B cell (primary cell): ENCODE measurements at places on chromosomes 3 and 15.
A peak's percentile ranks its signal among the peaks of the same experiment; 100 is the strongest.

- DNase-seq: no peak
Observed at GRCh38 chr3:5618170-5618569, 430.7 kb downstream of the EDEM1 start.

DNA sequence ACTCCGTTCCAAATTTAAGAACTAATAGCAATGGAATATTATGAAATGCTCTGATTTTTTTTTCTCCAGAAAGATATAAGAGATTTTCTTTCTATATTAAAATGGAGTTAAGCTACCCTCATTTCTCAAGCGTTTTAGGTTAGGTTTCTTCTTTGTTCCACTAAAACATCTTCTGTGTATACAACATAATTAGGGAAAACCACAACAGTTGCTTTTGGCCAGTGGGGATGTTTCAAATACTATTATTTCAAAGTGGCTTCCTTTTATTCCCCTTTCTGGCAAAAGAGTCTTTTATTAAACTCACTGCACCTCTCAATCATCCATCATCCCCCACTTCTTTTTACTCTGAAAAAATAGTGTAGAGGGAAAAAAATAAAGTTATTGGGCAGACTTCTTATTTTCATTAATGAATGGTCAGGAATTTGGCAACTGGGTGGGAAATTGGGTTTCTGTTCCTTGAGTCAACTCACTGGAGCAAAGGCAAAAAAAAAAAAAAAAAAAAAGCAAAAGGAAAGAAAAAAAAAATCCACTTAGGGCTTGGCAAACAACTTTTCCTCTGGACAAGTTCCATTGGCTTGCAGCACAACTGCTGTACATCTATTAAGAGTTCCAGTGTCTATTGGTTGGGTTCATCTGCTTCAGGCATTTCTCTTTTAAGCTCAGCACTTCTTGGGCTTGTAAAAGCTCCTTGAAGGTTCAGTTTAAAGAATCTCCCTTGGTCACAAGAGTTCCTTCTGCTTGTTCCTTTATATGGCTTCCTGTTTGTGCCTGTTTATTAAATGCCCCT is 963.4 kb downstream of the ROBO1 start:
- no peak for DNase-seq

GRCh38 chr3:123296836-123297626 is 95.3 kb downstream of the SEC22A start:
- no peak for DNase-seq

DNA sequence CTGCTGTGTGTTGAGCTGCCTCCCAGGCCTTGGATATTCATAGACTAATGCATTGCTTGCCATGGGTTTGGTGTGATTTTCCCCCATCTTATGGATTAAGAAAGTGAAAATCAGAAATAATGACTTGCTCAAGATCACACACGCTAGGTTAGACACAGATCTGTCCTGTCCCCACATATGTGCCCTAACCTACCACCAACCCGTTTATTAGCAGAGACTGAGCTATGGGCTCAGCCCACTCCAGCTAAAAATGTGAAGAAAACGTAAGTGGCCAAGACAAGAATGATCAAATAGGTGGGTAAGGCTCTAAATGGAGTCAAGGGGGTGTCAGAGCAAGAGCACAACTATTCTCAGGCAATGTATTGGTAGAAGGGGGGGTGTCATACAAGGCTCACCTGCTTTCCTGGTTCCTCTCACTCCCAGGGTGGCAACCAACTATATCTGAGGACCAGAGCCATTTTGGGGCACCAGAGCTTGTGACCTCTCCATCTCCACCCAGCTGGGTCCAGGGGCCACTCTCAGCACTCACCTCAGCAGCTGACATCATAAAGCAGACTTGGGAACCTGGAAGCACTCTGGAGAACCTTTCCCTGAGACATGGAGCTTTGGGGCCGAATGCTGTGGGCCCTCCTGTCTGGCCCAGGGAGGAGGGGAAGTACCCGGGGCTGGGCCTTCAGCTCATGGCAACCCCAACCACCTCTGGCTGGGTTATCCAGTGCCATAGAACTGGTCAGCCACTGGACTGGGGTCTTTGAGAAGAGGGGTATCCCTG is 1.4 kb downstream of the HEMK1 start:
- DNase-seq: no peak

DNA sequence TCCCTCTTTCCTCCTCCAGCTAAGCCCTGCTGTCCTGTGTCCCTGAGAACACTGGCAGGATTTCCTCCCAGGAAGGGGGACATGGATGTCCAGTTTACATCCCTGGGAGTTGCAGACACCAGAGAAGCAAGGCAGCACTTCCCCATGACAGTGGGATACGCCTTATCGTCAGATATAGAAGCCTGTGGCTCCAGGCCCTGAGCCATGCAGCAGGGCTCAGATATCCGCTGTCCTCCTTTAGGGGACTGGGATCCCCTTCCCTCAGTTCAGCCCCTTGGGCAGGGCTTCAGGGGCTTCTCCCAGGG is 16.4 kb downstream of the CORO2B start:
- no peak for DNase-seq

GRCh38 chr3:159859424-159859823 is 129.2 kb upstream of the IL12A start:
- no peak for DNase-seq

- no peak for DNase-seq
Observed at GRCh38 chr15:88465633-88466224, 1.5 kb downstream of the MRPL46 start.

DNA sequence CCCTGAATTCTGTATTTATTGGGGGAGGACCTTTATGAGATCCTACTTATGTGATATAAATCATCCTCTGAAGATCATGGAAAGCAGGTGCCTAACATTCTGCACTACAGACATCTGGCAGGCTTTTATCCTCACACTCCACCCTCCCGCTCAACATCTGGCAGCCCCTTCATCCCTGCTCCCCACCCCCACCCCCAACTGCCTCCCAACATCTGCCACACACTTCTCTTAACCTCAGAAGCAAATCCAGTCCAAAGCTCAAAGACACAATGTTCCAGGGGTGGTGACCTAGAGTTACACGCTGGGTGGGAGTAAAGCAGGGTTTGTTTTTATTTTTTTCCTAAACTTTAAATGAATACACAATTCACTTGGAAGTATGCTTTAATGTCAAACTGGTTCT is 184.5 kb upstream of the ATP11B start:
- DNase-seq: no peak

GRCh38 chr15:40995656-40996055 is 42.4 kb downstream of the CHAC1 start:
- no peak for DNase-seq

DNA sequence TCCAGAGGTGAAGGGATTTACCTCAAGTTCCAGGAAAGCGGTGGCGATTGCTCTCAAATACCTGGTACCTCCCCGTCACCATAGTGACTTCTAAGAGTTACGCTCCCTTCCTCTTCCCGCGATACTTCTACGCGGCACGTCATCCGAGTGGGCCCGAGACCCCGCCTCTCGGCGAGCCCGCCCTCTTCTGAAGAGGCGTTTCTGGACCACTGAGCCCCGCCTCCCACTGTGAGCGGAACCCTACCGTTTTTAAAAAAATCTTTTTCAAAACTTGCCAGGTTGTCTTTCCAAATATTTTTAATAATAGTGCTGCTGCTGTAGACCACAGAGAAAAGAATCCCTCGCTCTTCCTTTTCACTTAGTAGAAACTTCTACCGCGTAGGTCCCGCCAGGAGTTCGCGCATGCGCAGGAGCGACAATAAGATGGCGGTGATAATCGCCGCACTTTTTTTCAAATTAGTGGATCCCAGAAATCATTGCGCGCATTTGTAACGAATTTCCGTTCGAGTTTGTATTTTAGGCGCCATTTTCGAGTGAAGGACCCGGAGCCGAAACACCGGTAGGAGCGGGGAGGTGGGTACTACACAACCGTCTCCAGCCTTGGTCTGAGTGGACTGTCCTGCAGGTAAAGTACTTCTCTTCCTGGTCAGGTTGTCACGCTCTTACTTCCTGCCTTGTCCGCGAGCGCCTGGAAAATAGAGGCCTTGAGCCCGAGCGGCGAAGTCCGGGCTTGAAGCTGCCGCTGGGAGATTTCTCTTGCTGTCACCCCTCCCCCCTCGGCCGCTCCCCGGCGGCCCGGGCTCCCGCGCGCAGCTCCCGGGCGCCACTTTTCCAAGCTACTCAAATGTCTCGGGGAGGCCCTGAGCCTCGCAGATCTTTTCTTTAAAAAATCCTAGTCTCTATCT is at the start of the genes IFT80 and SMC4:
TSS of gene IFT80 (minus strand) at position 101 of the 905 bp plus-strand sequence. CDS start 14,625 bp downstream, outside the sequence.
TSS of gene SMC4 (plus strand) at position 526 of the 905 bp plus-strand sequence. CDS start 1,177 bp downstream, outside the sequence.
- DNase-seq: peak; percentile 97

- DNase-seq: no peak
Observed at GRCh38 chr3:157086775-157087174, 73.2 kb downstream of the CCNL1 start.

- no peak for DNase-seq
Observed at GRCh38 chr15:59367022-59367451, 5.6 kb downstream of the MYO1E start.

- no peak for DNase-seq
Observed at GRCh38 chr15:39427705-39428104, 153.2 kb upstream of the THBS1 start.

DNA sequence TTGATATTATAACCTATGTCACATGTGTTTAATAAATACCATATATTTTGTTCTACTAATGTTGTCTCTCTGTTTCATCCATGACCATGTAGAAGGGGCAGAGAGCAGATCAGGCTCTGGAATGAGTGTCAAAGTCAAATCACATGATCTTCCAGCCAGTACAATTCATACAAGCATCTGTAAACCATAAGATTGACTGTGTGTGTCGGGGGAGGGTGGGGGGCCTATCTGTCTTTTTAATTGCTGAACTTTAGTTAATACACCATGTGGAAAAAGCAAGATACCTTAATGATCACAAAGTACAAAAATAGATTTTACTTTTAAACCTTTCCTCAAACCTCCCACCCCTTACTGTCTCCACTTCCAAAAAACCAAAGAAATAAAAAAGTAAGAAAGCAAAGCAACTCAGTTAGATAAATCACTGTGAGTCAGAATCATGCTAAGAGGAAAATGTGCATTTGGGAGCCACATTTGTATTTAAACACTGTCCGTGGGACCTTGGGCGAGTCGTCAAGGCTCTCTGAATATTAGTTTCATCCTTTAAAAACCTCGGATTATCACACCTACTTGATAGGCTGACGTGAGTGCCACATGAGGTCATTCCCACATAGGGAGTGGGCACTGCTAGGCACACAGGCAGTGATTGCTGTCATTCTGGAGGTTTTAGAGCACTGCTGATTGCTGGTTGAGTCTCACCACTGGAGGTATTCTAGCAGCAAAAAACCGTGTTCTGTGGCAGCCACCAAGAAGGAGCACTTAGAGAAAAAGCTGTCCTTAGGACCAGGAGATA is 21.0 kb upstream of the POLR2M start:
- no peak for DNase-seq

- DNase-seq: no peak
Observed at GRCh38 chr15:63319065-63319464, 41.7 kb downstream of the APH1B start.

DNA sequence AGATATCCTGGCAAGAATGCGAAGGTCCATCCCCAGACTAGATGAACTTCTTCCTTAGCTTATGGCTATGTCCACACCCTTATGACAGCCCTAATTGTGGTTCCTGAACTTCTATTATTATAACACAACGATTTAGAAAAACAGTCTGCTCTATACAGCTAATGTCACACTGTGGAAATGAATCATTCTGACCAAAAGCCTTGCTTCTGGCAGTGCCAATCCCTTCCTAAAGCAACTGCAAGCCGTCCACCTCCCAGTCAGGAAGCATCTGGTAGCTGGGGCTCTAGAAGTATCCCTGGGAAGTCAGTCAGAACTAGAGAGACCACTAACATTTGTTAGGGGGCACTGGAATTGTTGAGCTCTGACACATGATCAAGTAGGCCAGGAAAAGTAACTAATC is 45.0 kb downstream of the MYO5A start:
- no peak for DNase-seq

DNA sequence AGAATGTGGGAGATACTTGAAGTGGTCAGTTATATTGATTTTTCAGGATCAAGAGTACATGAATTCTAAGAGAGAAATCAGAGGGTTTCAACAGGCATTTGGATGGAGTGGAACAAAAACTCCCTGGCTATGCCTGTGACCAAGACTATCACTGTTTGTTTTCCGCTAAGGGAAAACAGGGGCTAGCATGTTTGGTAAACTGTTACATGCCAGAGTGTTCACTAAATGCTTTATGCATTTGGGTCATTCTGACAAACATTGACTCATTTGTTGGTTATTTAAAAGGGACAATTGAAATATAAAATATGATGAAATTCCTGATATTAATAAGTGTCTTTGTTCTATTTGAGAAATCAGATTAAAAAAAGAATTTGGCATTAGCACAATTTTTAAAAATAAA is 603.9 kb upstream of the KCNMB2 start:
- no peak for DNase-seq

GRCh38 chr15:40128766-40129660 is 20.3 kb upstream of the BMF start:
- no peak for DNase-seq

DNA sequence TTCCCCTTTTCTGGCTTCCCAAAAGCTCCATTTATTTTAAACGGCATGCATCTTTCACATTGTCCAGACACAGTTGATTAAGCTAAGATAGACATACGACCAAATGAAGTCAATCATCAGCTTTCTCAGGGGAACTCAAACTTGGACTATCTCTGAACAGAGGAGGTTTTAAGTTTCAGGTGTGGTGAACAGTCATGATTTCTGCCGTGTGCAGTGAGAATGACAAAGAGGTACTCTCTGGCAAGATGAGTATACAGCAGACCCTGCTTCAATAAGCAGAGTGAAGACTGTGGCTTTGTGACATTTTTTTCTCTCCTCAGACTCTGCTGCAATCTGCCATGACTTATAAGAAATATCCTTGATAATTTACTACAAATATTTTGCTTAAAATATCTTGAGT is 307.7 kb downstream of the CNTN6 start:
- DNase-seq: no peak

DNA sequence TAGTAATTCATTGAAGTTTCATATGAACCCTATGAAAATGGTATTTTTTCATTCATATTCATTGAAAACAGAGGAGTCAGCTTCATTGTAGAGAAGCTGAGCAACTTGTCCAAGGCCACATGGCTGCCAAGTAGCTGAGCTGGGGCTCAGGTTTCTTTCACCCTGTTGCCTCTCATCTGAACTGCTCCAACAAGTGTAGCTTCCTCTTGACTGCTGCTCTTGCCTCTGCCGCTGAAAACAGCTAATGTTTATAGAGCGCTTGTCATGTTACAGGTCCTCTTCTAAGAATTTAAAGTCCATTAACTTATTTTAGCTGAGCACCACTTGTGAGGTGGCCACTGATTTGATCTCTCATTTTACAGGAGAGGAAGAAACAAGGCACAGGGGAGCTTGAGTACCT is 81.1 kb downstream of the PDCD6IP start:
- DNase-seq: no peak

DNA sequence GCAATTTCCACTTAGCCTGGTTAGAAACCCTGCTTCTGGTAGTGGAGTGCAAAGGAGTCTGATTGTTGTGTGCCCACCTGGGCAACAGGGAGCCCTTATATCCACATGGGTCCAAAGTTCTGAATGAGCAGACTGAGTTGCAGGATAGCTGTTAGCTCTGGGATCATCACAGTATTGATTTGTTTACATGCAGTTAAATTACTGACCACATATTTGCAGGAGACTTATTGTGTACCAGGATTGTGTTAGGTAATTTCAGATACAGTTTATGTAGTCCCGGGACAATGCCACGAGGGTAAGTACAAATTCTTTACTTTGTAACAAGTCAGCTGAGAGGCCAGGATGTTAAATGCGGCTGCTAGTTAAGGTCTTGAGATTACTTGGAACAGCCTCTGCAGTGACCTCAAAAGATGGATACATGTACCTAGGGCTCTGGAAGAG is 18.8 kb downstream of the ARHGEF26 start:
- no peak for DNase-seq

GRCh38 chr15:58459560-58459959 is 27.8 kb downstream of the LIPC start:
- DNase-seq: no peak
